ENCODE measurements at places on chromosomes 2 and 18.

DNA sequence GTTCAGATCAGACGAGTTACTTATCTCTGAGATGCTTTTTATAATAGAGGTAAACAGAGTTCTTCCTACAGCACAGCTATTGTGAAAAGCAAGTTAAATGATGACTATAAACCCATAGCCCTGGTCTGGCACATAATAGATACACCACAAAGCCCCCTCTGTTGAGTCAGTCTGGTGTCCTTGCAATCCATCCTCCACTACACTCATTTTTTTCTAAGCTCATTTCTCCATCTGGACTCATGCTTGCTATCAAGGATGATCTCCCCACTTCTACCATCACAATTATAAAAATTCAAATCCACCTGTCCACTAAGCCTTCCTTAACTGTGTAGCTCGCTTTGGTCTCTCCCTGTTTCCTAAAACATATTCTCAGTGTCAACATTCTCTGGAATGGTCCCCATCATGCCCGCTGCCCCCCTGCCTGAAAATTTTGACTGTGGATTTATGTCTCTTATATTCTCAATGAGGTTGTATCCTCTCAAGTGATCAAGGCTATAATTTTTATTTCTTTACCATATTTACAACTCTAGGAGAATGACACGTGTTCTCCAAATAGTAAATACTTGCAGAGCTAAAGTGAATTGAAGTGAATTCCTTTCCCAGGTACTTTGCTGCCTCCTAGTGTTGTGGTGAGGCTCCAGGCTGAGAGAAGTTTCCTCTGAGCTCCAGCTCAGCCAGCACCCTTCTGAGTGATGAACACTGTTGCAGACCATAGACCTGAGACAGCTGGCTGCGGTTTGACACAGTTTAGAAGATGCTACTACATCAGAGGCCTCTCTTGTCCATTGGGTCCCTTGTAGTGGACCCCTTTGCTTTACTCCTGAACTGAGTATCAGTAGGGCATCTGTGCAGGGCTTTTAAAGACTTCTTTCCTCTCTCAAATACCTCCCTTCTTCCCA, 108.7 kb downstream of the DPP10 start:
- peak; percentile 46 for DNase-seq

- no peak for DNase-seq
These were observed 24.3 kb downstream of the MRPS9 start for GRCh38 chr2:105062158-105062557.

DNA sequence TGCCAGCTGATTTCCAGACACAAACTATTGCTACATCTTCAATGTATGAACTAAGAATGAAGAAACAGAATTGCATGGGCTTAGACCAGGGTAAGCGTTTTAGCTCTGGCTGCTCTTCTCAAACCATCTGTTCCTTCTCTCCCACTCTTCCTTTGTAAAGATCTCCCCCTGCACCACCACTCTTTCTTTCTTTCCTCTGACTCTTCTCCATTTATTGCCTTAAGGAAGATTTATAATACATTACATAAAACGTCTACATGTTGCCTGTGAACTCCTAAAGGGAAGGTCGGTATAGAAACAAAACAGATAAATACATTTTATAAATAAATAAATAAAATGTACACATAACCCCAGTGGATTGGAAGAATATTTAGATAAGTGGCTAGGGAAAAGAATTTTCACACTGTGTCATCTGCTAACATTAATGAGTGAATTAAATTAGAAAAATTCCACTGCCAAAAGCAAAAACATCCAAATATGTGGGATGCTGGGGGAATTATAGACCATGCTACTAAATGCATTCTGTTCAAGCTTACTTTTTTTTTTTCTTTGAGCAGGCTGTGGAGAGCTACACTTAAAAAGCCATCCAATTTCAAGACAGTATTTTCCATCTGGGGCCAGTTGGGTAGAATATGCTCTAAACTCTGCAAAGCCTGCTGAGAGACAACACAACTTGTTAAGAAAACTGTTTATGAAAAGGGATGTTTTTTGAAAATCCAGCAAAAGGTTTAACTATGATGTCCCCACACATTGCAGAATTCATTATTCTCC, 41.5 kb downstream of the NCKAP5 start:
- no peak for DNase-seq

DNA sequence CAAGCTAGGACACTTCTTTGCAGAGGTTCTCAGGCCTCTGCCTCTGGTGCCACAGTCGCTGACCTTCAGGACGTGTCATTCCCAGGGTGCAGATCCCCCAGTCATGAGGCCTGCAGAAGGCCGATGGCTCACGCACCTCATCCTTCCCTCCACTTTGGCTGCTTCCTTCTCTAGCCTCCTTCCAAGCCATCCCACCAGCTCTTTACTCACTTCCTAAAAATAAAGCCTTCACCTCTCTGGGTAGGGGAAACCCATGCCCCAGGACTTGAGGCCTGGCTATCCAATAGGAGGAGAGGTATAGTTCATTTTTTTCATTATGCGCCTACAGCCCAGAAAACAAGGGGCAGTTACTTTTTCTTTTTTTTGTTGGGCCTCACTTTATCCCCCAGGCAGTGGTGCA, 91.4 kb downstream of the B3GNT2 start:
- no peak for DNase-seq

DNA sequence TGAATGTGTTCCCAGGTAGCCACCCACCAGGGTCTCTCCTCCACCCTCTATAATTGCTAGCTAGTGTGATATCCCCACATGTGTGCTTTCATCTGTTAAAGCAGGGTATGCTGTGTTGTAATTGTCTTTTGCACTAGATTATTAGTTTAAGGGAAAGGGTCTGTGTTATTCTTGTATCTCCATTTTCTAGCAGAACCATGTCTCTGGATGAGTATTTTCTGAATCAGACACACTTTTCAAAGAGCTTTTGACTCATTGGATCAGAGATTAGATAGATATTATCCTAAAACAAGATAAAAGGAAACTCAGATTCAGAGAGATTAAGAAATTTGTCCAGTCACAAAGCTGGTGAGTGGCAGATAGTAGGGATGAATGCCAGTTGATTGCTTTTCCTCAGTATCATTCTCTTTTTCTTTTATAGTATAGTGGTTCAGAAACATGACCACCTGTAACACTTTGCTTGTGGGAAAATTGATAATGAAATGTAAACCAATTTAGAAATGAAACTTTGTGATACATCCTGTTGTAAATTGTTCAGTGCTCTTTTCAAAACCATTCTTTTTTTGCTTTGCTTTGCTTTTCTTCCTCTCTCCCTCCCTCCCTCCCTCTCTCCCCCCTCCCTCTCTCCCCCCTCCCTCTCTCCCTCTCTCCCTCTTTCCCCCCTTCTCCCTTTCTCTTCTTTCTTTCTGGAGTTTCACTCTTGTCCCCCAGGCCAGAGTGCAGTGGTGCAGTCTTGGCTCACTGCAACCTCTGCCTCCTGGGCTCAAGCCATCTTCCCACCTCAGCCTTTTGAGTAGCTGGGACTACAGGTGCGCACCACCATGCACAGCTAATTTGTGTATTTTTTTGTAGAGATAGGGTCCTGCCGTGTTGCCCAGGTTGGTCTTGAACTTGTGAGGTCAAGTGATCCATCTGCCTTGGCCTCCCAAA, 7.4 kb downstream of the MIB1 start:
- DNase-seq = no peak

DNA sequence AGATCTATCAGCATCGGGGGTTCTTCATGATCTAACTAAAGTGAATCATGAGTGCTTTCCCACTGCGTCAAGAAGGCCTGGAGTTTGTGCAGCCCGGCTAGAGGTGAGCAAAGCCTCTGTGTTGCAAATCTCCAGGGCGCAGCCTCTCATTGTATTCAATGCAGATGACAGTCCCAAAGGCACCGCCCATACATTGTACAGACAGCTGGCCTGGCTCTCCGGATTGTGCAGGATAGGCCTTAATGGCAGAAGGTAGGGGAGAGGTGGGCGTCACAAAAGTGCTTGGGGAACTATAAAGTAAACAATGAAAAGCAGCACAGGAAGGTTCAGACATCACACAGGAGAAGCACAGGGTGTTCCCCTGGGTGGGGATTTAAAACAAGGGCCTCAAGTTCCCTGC, 907 bp upstream of the GYPC start:
- no peak for DNase-seq

GRCh38 chr18:32349728-32350395, 120.8 kb downstream of the GAREM1 start:
- DNase-seq = no peak

- no peak for DNase-seq
These were observed 30.8 kb upstream of the LRRTM4 start for GRCh38 chr2:77552956-77553355.

Data from HuH-7 (cell line).